ENCODE measurements at places on chromosomes 5 and 9. TPM values are rescaled to one million over a fixed set of nuclear protein-coding genes. Genes with fewer than 3 reads are reported as not detected.

DNA sequence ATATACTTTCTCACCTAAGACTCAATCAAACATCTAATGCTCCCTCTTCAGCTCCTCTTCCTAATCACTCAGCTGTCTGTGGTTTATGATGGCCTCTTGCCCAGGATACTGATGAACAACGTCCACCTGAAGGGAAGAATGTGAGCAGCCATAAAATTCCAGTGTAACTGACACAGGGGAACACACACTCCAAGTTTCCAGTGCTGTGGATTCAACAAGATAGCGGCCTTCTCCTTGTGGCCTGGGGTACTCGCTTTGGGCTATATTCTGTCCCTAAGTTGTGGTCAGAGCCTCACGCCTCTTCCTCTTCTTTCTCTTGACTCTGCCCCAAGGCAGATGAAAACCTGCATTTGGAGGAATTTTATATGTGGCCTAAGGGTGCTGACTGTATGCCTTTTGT, 11.7 kb downstream of the B4GALT1 start:
- no peak overlapping the region for H3K4me3 ChIP-seq
- no peaks in the 10 kb centered on the region for H3K36me3 ChIP-seq
- H3K27me3 ChIP-seq = no peaks in the 10 kb centered on the region
- DNase-seq = no peak
- peaks cover 3% of the 10 kb centered on the region for H3K4me1 ChIP-seq

DNA sequence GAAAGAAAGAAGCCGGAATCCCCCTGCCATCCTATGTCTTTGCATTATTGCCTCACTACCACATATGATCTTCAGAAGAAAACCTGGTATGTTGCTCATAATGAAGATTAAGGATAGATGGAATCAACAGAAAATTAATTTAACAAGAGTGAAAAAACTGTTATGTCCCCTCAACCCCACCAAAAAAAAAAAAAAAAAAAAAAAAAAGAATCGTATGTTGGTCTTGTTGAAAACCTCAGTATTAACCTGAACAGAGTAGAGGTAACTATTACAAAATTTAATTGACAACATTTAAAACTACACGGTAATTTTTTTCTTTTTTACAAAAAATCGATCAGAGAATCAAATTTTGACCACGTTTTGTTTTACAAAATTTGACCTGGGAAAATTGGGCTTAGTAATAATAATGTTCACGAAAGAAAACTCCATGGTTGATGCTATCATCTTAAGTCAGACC, 827 bp upstream of the CSNK1A1 start:
- H3K27ac ChIP-seq = peak overlapping the region; percentile 26
- H3K4me3 ChIP-seq = peak overlapping the region; percentile 98
- no peak for DNase-seq
- no peaks in the 10 kb centered on the region for H3K27me3 ChIP-seq
- peaks cover 26% of the 10 kb centered on the region for H3K36me3 ChIP-seq

The LMX1B gene
- total RNA-seq = 0.85 TPM

The RETREG1 gene
- total RNA-seq = 3.4 TPM

DNA sequence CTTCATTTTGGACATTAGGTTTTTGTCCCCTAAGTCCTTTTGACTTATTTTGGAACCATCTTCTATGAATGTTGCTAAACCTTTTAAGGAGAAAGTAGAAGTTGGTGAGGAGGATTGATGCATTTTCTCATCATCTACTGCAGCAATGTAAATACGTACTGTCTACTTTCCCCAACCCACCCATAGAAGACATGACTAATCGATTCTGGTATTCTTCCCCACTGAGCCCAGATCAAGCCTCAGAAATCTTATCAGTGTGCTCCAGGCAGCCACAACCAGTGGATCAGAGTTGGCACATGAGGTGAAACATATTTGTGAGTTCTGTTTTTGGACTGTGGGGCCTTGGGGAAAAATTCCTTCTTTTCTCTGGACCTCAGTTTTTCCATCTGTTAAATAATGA, 57.7 kb downstream of the FGF18 start:
- no peaks in the 10 kb centered on the region for H3K27me3 ChIP-seq
- no peak for DNase-seq
- peaks cover 2% of the 10 kb centered on the region for H3K4me1 ChIP-seq
- no peak overlapping the region for H3K27ac ChIP-seq

The FBLL1 gene
- 4.8 TPM for total RNA-seq

The POU4F3 gene
- not detected for total RNA-seq

The ANGPTL2 gene
- 4.8 TPM for total RNA-seq

The MUSK gene
- total RNA-seq = not detected
